Midbrain (tissue), 1 donor: ENCODE measurements at places on chromosomes 16 and 17.

- no peak for DNase-seq
These were observed 17.5 kb downstream of the COQ7 start for GRCh38 chr16:19084879-19085278.

DNA sequence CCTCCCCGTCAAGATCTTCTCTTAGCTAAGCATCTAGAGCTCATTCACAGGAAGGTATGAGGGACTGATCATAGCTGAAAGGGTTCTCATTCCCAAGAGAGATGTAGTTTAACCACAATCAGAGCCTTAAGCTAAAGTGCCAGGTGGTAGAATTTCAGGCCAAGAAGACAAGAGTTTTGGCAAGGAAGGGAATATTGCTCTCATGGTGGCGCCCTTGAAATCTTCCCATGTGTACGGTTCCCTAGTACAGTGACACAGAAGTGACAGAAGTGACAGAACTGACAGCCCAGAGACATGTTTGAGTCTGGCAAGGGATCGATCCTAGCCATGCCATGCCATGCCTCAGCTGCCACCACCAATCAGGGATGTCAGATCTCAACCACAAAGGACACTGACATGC is 2.5 kb downstream of the GRIN2C start:
- DNase-seq, result no peak

DNA sequence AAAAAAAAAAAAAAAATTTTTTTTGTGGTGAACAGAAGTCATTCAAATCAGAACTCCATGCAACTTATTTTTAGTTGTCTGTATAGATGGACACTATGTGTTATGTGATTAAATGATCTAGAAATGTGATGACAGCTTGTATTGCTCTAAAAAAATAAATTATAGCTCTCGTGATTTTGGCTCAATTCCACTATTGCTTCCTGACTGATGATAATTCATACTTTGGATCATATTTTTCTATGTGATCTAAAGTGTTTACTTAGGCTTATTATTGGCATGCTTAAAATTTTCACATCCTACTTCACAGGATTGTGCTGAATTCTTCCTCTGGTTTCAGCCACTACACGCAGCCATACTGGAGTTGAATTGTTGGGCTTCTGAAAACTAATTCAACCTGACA is 76.8 kb downstream of the RPGRIP1L start:
- DNase-seq, result no peak

DNA sequence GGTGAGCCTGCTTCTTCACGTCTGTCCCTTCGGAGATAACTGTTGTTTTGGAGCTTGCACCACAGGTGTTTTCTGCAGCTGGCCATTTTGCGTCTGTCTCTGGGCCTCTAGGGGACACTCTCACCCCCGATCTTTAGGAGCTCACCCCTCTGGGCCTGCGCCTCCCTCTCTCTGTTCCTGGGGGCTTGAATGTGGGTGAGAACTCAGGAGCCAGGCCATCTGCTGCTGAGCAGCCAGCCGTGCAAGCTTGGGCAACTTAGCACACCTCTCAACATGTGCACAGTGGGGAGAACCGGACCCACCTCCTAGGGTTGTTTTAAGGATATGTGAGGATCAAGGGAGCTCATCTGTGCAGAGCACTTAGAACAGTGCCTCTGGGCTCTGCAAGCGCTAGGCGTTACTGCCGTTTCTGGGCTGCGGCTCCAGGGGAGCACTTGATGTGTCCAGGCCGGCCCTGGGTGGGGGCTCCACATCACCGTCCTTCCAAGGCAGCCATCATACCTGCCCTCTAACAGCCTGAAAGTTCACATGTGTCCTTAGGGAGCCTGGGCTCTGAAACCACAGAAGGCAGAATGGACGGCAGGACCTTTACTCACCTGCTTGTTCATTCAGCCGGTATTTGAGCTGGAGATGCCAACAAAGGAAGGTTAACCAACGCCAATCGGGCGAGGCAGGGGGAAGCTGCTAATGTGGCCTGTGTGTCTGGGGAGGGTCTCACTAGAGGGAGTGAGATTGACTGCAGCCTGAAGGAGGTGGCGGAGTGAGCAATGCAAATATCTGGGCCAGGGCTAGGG is 66.3 kb downstream of the MRC2 start:
- DNase-seq, result no peak

DNA sequence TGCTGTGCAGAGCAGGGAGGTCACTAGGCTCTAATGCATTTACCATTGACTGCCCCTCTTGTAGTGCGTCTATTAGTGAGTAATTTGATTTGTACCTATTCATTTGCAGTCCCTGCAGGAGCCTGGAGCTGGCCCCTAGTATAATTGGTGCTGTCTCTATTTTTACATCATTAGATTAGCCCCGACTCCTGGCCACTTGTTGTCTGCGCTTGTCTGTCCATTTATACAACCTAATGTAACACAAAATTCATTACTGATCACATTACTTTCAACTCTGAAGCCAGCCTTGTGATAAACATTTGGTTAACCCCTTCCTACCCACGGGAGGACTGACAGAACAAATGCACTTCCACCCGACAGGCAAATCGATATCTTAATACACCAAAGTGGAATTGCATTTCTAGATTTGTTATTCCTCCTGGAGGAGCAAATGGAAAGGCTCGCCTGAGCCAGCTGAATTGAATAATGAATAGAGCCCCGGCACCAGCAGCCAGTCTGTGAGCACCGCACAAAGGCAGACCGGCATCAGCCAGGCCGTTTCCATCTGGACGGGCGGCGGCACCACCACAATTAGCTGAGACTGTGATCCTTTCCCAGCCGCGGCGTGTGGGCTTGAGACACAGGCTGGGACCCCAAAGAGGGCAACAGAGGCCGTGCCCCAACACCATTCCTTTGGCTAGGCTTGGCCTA is 18.7 kb upstream of the TBX2 start:
- DNase-seq, result no peak

DNA sequence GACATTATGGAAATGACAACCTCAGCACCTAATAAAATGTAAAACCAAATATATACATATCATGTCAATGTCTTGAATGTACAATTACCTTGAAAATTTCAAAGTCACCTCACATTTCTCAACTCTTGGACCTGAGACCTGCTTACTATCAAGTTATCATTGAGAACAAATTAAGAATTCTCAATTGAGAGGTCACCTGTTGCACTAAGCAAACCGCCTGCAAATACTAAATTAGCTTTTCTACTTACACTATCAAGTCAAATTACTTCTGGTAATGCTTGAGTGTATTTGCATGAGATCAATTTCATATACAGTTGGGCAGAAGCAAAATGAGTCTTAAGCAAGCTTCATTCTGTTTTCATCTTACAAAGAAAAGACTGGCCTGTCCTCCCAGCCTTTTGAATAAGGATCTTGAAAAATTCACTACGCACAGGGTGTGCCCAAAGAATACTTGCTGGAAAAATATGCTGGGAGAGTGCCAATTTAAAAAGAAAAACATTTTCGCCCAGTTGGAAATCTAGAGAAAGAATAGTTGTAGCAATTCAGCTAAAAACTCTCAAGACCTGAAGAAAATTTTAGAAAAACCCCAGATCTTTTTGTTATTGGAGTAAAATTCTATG is 35.7 kb downstream of the KANSL1 start:
- no peak for DNase-seq

GRCh38 chr16:85036236-85037049 is 8.8 kb downstream of the KIAA0513 start:
- no peak for DNase-seq

DNA sequence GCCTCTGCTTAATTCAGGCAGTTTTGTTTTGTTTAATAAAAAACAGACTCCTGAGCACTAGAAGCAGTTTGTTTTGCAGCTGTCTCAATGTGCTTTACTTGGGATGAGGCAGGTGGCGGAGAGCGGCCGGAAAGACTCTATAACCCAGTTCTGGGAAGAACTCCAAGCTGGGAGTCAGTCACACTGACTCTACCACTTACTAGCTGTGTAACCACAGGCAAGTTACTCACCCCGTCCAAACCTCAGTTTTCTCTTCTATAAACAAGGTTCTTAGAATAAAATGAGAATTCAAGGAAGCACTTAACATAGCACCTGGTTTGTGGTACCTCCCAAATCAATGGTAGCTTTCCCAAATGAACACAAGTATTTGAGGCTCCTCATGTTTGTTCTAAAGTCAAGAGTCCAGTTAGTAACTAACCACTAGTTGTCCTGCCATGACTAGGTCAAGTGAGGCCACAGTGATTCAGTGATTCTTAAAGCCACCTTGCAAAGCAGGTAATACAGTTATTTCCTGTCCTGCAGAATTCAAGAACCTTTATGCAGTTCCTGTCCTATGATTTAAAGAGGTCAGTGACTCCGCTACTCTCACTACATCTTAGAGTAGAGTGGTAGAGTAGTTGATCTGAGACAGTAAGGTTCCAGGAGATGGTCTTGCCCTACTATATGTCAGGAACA is 2.7 kb downstream of the TXNDC17 start:
- no peak for DNase-seq

DNA sequence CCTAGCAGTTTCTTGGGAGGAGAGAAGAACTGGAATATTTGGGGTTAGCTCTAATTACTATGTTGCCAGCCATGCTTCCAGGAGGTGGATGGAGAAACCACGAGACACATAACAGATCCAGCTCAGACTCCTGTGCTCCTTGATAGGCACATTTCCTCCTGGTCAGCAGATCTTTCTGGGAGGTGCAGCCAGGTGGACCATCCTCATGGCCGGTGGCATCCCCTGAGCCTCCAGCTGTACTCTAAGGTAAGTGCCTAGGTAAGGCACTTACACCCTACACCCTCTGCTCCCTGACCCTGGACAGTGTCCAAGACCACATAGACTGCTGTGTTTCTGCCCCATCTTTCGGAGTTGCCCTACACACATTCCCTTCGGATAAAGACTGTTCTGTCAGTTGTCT is 27.1 kb upstream of the N4BP1 start:
- DNase-seq, result no peak

DNA sequence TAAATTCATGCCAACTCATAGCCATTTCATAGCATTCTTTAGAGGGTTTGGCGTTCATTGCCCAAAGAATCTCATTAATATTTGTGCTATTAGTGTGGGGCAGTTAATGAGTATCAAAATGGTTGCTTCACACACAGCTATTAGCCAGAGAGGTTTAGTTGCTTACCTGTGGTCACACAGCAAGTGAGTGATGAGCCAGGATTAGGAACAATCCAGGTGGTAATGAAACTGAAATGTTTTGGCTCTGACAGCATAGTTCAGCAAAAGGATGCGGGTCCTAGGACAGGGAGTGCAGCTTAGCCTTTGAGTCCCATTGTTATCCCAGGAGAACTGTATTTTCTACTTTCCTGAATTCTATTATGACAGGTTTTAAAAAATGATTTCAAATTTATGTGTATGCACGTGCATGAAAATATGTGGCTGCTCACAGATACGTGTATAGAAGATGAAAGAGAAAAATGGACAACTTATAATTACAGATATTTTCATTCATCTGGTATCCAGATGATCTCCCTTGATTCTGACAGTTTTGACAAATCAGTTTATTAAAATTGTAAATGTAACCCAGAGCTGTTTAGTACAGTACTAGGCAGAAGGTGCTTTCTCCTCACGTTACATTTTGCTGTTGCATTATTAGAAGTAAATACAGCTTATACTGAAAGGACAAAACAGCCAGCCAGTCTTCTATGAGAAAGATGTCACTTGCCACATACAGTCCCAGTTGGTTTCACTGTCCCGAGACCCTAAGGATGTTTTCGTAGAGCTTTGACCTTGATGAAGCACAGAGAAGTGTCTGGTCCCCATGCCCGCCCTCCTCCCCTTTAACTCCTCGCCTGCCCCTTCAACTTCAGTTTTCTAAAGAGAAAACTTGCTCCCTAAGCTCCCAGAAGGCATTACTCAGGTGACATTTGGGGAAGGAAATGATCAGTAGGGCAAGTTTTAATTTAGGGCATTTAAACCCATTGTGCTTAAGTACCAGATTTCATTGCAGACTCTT is 99.8 kb upstream of the TBX2 start:
- no peak for DNase-seq

- DNase-seq, result peak; percentile 65
These were observed 13.8 kb downstream of the C17orf50 start for GRCh38 chr17:35774499-35774898.

- no peak for DNase-seq
These were observed 21.8 kb downstream of the SMYD4 start for GRCh38 chr17:1807890-1808289.

DNA sequence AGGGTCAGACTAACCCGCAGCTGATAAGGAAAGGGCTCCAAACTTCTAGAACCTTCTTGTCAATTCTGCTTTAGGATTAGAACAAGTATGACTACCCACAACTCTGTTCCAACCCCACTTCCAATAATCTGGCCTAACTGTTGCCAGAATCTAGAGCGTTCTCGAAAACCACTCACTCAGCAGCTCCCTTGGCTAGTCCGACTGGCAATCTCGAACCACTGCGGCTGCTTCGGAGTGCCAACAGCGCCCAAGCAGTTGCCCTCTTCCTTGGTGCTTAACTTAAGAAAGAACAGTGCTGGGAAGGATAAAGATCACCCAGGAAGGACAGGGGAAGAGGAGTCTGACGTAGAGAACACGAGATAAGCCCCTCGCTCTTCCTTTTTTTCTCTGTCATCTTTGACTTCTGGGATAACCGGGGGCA is 818 bp downstream of the DNAJC7 start:
- DNase-seq, result no peak

DNA sequence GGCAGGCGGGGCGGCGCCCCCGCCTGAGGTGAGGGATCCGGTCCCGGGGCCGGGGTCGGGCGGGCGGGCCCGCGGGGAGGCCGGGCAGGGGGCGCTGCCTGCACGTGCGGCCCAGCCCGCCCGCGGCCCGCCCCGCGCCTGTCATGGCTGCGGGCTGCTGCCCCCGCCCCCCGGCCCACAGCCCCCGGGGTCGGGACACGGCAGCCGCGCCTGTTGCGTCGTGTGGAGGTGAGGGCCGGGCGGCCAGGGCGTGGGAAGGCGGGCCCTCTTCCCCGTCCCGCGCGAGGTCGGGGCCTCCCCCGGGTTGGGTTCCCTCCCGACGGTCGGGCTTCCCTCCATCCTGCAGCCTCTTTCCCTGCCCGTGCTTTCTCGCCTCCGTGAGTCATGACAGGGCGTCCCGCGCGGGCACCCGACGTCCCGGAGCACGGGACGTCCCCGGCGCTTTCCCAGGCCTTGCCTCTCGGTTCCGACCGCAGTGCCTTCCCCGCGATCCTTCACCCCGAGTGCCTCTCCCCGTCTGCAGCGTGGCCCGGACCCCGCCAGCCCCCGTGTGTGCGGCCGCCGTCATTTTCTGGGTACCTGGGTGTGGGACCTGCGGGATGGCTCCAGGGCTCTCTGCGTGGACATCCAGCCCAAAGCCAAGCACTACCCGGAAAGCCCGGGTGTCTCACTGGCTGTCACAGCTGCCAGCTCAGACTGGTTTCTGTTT is 76.7 kb downstream of the CHD9 start:
- DNase-seq, result peak; percentile 52

DNA sequence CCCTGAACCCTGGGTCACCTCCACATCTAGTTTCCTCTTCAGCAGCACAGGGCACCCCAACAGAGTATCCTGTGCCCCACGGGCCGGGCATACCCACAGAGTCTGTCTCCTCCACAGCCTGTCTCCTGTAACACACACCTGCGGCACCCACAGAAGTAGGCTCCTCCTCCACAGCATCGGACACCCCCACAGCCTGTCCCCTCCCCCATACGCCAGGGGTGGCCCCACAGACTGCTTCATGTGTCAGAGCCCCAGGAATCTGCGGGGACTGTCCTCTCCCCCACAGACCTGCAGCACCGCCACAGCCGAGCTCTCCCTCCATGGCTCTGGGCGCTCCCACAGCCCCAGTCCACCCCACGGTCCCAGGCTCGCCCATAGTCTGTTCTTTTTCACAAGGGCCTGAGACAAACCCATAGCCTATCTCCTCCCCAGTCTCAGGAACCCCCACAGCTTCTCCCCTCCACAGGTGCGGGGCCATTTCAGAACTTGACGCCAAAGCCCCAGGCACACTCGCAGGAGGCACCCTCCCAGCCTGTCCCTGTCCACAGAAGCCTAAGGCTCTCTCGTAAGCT is 1.4 kb downstream of the KIAA0753 start:
- no peak for DNase-seq
